ENCODE measurements at places on chromosomes 4 and X.

GRCh38 chr4:186606591-186606992 is 51.2 kb upstream of the MTNR1A start:
- DNase-seq: no peak

DNA sequence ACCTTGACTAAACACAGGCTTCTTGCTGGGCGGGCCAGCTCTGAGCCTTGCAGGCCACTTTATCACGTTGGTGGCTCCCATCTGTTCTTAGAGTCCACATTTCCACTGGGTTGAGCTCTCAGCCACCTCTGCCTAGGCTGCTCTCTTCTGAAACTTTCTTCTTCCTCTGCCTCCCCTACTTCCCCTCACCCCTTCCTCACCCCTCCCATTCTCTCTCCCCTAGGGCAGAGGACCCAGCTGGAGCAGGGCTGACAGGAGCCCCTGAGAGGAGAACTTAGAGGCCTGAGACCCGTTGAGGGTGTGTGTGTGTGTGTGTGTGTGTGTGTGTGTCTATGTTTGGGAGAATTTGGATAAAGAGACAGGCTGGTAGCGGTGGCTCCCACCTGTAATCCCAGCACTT is 19.9 kb upstream of the TMSB4X start:
- DNase-seq: no peak

DNA sequence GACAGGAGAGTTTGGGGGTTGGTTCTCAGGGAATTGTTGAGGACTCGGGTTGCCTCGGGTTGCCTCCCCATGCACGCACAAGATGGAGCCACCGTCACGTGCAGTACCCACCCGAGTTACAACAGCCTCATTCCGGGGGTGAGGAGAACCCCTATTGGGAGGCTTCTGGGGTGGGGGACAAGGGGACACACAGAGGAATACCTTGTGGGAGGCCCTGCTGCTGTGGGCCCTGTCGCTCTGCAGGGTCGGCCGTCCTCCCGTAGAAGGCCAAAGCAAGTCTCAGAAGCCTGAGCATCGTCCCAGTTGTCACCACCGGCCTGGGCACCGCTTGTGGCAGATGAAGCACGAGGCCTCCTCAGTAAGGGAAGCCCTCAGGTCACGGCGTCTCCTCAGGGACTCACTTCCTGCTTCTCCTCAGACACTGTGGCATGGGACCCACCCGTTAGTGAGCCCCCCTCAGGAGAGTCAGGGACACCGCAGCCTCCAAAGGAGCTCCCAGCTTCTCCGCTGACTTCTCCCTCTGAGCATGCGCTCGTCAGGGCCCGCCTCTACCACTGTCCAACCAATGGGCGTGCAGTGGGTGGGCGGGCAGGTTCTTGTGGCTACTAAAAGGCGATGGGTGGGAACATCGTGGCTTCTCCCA is at the start of gene CT55:
CT55 (minus strand) TSS at position 522 of the 643 bp plus-strand sequence; CDS start at position 295, 227 bp downstream.
- DNase-seq: no peak

- no peak for DNase-seq
Observed at GRCh38 chr4:99390055-99390454, 37.5 kb upstream of the ADH1C start.

DNA sequence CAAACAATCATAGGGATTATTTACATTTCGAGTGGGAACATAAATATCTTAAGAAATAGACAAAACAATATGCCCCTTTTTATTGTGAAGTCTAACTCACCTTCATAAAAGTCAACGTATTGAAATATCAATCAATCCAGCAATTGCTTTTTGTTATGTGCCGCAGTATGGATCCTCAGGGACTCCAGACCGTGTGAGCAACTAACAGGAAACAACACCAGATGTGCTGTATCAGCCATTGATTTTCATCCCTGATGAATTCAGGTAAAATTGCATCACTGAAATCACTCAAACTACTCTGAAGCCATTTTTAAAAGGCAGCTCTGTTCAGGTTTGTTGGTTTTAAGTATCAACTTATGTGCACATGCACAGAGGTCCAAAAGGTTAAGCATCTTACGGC is 197.3 kb upstream of the FAT1 start:
- no peak for DNase-seq

DNA sequence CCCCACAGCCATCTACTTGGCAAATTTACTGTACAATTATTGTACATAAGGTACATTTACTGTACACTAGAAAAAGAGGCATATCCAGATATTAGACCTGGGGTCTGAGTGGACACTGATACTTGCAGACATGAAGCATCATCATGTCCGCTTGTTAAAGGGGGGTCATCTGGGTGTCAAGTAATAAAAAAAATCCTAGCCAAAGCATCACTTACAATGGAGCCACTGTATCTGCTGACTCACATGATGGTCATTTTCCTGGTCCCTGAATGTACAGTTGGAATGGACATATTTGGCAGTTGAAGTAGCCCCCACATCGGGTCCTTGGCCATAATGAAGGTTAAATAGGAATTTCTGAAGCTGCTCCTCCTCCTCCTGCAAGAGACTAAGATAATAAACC is 228.8 kb downstream of the THOC2 start:
- no peak for DNase-seq

- DNase-seq: no peak
Observed at GRCh38 chr4:53854991-53855568, 209.3 kb downstream of the CHIC2 start.

DNA sequence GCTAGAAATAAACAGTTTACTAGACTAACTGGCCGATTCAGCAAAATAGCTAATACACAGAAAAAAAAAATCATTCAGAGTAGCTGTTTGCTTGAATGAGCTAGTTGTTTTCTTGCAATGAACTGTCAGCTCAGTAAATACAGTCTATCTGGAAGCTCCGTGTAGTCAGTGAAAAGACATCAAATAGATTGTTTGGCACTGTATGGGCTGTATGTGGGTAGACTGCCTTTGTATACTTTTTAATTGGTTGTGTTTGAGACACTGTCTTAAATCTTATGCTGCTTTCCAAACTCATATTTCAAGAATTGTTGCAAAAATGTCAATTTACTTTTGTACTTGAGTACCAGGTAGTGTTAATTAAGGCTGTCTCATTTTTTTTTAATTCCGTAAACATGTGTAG is 61.6 kb upstream of the GPR174 start:
- no peak for DNase-seq

- DNase-seq: no peak
Observed at GRCh38 chr4:3494462-3494871, 31.4 kb downstream of the DOK7 start.

GRCh38 chr4:187608001-187608421 is 387.6 kb upstream of the ZFP42 start:
- no peak for DNase-seq

- no peak for DNase-seq
Observed at GRCh38 chrX:31036895-31037294, 34.9 kb downstream of the FTHL17 start.

GRCh38 chr4:101227715-101228114 is 119.6 kb downstream of the PPP3CA start:
- no peak for DNase-seq

DNA sequence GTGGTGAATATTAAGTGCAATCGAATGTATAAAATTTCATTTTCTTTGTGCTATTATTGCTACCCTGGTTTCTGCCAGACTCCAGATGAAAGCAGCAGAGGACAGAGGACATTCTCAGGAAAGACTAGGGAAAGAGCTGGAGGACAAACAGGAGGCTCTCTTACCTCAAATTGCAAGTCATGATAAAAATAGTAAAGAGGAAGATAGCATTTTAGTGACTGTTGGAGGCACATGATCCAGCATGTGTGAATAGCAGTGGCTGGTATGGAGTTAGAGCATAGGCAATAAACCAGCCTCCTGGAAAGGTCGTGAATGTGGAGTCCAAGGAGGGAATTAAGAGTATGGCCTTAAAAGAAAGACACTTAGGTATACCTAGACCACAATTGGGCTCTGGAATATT is 1040.0 kb downstream of the STPG2 start:
- DNase-seq: no peak
